ENCODE measurements at places on chromosomes 7 and 10.

DNA sequence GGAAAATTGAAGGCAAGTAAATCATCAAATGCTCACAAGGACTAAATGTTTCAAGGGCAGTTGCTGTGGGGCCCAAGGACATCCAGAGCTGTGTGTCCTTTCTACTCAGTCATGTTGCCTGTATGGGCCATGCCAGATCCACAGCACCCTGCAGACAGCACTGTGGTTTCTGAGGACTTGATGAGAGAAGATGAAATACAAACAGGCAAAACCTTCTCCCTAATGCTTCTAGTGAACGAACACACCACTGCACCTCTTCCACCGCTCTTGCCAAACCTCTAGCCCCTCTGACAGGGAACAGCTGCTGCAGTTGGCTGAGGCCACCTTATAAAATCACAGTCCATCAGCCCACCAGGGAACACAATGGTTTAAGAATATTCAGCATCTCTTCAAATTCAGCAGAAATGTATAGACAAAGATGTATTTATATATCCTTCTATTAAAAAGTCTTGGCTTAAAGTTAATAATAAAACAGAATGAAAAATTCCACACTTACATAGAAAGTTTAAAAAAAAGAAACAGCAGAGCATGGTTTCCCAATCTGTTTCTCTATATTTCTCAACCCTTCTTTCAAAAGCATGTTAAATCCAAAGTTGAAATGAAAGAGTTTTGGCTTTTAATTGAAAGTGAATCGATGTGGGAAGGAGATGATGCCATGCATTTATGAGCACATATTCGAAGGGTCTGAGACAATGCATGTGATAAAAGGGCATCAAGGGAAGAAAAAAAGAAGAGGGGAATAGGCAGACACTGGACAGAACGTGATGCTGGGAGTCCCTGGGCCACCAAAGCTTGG, 14.0 kb downstream of the CYP3A7 start:
- DNase-seq, result no peak

DNA sequence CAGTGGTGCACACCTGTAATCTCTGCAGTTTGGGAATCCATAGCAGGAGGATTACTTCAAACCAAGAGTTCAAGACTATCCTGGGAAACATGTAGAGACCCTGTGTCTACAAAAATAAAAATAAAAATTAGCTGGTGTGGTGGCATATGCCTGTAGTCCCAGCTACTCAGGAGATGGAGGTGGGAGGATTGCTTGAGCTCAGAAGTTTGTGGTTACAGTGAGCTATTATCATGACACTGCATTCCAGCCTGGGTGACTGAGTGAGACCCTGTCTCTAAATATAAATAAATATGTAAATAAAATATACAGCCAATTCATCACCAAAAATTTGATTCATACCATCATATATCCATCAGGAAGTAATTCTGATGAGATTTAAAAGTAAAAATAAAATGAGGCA, 60.9 kb downstream of the ANKRD7 start:
- no peak for DNase-seq

- no peak for DNase-seq
Observed at GRCh38 chr10:27908231-27908630, 90.6 kb downstream of the ODAD2 start.

DNA sequence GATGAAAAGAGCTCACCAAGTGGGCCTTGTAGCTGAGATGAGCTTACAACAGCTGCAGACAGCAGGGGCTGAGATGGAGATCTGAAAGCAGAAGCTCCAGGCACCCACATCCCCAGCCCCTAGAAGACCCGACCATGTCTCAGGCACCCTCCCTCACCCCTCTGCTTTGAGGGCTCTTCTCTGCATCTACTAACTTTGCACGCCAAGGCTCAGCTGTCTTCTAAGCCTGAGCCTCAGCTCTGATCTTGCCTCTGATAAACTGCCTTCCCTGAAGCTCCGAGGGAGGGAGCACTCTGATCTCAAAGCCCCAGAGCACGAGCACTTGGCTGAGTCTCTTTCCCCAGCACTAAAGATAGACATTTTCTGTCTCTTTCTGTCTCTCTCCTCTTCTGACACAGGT, 42.0 kb downstream of the ANXA8 start:
- no peak for DNase-seq

DNA sequence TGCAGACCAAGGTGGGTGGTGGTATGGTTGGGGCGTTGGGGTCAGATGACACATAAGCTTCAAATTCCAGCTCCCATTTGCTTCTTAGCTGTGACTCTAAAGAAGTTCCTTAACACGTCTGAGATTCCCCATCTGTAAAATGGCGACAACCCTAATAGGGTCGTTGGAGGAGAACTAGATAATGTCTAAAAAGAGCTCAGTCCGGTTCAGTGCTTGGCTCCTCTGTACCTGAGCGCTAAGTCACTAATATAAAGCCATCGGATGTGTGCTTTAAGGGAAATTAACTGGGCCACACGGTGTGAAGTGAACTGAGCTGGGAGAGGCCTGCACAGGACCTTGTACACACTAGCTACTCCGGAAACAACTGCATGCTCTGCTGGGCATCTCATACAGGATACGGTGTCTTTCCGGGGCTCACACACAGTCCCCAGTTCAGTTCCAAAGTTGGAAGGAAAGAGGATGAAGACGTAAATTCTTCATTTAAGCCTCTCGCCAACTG, 476 bp upstream of the ZFYVE27 start:
- DNase-seq, result no peak

DNA sequence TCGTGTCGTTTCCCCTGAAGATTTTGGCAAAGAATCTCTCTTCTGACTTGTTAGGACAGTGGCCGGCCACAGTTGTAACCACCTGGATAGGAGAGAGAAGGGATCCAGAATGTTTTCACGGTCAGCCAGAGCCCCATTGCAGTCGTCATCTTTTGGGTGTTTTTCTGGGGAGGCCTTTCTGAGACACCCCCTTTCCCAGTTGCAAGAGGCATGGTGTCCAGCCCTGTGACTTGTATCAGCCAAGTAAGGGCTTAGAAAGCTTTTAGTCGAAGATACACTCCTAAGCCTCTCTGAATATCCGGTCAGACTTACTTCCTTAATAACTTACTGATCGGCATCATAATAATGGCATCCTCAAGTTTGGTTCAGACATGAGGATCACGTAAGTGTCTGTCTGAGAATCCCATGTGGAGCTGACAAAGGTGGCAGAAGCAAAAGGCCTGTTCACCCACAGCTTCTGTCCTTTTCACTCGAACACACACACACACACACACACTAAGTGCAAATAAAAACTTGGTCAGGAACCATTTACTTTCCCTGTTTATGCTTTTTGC, 435.7 kb upstream of the GALNT17 start:
- DNase-seq, result no peak

GRCh38 chr7:21620054-21620453, 77.2 kb downstream of the DNAH11 start:
- no peak for DNase-seq

DNA sequence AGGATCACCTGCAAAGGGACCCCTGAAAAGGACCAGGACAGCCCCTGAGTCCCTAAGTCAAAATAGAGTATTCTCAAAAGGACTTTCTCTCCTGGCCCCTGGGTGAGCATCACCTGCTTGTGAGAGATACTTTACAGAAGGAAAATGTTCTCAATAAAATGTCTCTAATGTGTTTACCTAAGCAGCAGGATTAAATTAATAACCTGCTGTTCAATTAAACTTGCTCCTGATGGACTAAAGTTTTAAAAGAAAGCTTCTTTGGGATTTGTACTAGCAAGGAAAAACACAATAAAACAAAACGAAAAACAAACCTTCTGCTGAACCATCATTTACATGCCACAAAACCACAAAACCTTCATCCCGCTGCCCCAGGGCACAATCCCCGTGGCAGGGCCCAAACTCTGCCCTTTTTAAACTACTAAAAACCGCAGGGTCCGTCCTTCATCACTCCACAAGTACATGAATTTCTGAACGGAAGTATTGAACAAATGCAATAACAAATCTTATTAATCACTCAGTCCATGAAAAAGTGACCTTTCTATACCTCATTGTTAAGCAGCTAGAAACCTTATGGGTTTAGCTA, 197.7 kb downstream of the TCERG1L start:
- DNase-seq, result no peak

DNA sequence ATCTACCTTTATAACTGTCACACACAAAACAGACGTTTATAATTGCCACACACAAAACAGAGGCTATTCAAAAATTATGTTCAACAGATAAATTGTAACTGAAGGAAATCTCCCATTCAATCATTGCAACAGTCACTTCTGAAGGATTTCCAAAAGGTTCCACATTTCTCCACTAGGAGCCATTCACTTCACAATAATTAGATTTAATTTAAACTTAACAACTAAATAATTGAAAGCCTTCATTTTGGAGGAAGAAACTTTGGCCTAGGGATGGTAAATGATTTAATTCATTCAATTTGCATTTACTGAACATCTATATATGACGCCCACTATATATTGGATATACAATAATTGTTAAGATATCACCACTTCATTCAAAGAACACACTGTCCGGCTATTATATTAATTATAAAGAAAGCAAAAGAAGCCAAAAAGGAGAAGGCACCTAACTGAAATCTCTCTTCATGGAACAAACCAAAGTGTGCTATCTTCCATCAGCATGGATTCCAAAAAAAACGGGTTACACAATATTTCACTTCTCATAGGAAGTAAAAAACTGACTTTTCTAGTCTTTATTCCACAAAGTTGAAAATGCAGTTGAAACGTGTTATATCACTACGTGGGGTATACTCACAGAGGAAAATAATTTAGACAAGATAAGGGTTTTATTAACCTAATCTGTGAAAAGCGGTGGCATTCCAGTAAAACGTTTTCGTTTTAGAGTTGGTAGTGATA, 1.7 kb downstream of the ATAD1 start:
- DNase-seq, result no peak

- DNase-seq, result no peak
Observed at GRCh38 chr10:78475437-78475836, 441.8 kb downstream of the RPS24 start.

- DNase-seq, result no peak
Observed at GRCh38 chr10:1121271-1121970, 65.2 kb downstream of the WDR37 start.

GRCh38 chr7:88637795-88638194, 121.7 kb upstream of the ZNF804B start:
- no peak for DNase-seq

- no peak for DNase-seq
Observed at GRCh38 chr7:21550821-21551531, 8.1 kb downstream of the DNAH11 start.

DNA sequence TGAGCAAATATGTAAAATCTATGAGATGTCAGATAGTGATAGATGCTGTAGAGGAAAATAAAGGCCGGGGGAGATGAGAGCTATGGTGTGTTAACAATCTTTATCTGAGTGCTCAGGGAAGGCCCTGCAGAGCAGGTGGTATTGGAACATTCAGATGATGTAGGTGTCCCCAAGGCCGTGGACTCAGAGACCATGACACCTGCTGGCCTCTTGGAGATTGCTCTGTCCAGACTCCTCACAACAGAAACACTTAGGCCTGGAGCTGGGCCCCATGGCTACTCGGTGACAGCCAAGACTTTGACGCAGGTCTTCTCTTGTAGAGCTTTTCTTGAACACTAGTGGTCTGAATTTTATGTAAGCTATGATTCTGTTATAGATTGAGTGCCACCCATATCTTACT, 13.3 kb downstream of the AKR1E2 start:
- DNase-seq, result no peak

DNA sequence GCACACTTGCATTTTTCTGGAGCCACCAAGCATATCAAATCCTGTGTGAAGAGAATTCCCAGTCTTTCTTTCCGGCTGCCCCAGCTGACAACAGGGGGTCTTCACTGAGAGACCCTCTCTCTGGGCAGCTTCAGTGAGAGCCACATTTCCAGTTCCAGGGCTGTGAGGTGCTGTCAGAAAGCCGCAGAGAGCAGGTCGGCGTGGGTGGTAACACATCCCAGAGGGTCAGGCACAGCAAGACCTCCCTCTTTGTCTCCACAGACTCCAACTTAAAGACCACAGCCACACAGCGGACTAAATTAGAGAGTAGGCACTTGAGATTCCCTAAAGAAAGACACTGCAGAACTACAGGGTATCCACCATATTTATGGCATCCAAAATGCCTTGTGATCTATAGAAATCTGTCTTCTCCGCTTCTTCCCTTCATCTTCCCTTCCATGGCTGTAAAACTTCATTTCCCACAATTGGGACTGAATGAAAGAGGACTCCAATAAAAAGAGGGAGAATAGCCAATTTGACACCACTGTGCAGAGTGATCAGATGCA, 116.0 kb upstream of the C7orf33 start:
- no peak for DNase-seq

GRCh38 chr10:89475125-89475524, 60.3 kb downstream of the SLC16A12 start:
- DNase-seq, result no peak

- DNase-seq, result no peak
Observed at GRCh38 chr10:34622945-34623344, 192.2 kb downstream of the PARD3 start.

Measured in stimulated activated CD4-positive, alpha-beta T cell treated with anti-CD3 and anti-CD28 coated beads, TNF-alpha, amount 100 ng/mL, for 24 hours (primary cell).